Umbilical cord (tissue), 2 donors: ENCODE measurements at places on chromosomes 6 and 20. TPM values are rescaled to one million over a fixed set of nuclear protein-coding genes. Genes with fewer than 3 reads are reported as not detected.
A peak's percentile ranks its signal among the peaks of the same experiment; 100 is the strongest.

DNA sequence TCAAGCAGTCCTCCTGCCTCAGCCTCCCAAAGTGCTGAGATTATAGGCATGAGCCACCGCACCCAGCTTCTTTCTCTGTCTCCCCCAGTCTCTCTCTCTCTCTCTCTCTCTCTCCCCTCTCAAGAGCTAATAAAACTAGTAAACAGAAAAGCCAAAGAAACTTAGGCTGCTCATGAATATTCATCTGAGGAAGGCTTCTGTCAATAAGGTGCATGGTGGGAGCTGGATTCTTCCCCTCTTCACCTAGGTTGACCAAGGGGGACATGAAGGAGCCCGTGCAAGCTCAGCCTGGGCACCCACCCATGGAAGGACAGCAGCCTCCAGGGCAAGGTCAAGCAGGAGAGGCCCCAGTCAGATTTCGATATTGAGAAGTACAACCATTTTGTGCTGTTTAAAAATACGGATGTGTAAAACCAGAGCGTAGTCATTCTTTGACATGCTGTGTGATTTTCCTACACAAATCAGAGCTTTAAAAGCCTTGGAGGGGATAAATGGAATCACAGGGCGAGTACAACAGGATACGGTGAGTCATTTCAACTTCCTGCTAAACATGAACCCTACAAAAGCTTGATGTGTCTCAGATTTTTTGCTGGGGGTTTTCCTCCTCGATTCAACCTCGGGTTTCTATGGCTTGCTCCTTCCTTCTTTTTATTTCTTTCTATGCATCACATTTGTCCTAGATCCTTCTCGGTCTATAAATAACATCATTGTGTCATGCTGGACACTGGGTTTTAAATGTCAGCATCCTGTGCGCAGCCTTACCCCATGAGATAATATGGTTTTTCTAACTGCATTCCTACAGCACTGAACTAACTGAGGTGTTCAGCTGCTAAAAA, 368.9 kb upstream of the JARID2 start:
- DNase-seq = peak; percentile 68

- no peak for DNase-seq
Observed at GRCh38 chr6:140459209-140459608, 1084.8 kb upstream of the CITED2 start.

- DNase-seq = no peak
Observed at GRCh38 chr6:53312355-53312754, 36.4 kb downstream of the ELOVL5 start.

GRCh38 chr6:35080821-35081425, 60.2 kb downstream of the TCP11 start:
- no peak for DNase-seq

DNA sequence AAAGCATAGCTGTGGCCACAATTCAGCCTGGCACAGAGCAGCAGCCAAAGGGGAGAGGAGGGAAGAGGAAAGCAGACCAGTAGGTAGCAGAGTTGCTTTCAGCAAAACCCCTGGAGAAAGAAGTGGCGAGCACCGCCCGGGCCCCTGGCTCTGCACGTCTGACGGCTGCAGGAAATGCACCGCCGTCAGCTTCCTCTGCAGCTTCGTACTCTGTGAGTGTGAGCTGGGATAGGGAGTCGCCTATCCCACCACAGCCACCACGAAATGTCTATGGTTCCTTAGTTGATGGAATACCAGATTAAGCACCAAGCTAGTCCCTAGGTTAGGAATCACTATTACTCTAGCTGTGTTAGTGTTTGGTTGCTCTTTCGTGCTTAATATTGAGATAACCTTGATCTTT, 79.9 kb upstream of the NAA20 start:
- DNase-seq = no peak

DNA sequence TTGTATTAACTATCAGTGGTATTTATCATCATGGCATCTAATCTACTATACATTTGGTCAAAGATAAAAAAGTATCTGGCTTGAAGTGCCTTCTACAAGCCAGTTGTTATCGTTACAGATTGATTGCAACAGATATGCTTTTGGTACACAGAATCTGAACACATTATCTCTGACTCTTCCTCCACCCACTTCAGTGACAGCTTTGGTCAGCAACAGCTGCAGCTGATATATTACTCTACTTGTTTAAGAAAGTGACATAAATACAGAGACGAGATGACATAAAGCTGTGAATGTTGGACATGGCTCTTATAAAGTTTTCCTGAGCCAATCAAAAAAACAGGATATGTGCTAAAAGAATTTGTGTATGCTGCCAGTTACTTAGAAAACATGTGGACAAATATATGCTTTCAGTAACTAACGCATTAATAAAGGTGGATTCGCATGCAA, 77.6 kb downstream of the HIVEP2 start:
- no peak for DNase-seq

GRCh38 chr20:23121751-23122320, 35.7 kb upstream of the CD93 start:
- no peak for DNase-seq

DNA sequence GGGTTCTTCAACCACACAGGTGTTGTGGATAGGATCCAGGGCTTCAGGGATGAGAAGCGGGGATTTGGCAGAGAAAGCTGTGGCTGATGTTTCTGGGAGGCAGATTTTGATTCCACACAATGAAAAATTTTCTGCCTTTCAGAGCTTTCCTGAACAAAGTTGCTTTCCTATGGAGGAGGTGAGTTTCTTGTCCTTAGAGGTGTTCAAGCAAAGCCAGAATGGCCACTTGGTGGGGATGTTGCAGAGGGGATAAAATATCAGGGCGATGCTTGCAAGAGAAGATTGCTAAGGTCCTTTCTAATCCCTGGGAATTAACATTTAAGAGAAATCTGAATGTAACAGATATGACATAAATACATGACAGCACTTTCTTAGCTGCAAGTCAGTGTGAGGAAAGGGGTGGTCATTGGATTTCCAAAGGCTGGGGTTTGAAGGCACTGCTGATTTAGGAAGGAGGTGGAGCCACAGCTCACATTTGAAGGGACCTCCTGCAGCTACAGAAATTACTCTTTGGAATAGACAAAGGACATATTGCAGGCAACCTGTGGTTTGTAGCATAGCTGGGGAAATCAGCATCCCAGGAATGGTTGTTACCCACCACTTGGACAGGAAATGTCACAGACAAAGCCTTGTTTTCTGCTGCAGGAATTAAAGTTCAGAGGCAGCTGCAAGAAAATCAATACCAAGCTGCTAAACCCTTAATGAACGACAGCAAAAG, 271.1 kb upstream of the CHD6 start:
- peak; percentile 10 for DNase-seq

DNA sequence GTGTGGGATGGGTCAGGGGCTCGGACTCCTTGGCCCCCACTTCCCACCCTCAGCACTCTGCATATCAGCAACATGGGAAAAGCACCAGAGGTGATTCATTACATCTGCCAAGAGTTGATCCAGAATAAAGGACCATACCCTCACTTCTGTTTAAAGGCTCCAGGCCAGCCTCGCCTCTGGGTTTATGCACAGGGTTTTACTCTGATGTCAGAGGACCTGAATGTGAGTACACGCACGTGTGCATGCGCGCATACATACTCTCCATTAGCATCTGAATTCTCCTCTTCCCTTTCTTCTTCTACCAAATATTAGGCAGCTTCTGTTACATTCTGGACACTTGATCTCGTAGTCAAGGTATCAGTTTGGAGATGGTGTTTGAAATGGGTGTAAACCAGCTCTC, 114.7 kb upstream of the SPTLC3 start:
- DNase-seq = no peak

DNA sequence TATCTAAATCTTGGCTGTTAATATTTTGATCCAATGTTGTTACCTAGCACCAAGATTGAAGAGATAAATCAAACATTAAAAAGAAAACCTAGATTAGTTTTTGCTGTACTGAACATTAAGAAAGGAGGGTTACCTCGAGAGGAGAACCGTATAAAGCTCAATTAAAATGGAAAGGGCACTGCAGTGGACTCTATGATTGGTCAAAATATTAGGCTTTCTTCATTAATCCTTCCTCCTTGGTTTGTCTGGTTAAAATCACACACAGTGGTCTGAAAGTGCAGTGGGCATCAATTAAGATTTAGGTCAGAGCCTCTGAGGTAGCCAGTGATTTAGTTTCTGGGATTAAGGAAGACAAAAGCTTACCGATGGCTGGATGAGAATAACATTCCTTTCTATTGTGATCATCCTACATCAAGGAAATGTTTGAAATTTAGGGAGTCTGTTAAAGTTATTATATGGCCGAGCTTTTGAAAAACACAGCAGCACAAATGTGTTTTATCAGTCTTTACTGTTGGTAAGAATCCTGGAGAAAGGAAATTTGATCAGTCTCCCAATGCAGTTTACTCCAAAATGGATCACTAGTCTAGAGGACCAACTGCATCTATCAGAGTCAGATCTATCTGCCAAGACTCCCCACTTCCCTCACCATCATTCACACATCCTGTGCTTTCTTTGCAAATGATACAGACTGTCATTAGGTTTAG, 134.6 kb upstream of the NEDD9 start:
- no peak for DNase-seq

GRCh38 chr6:44432726-44433125, 45.2 kb downstream of the CDC5L start:
- peak; percentile 21 for DNase-seq

SPATS1 gene
- total RNA-seq = not detected

SOX18 gene
- total RNA-seq = 8.7 TPM

MCHR2 gene
- 12.8 TPM for total RNA-seq

NRSN1 gene
- total RNA-seq = 6.5 TPM

MCM3 gene
- 24.8 TPM for total RNA-seq

CST7 gene
- not detected for total RNA-seq

ZC2HC1B gene
- not detected for total RNA-seq

ECT2L gene
- total RNA-seq = not detected
